ENCODE measurements at places on chromosomes 7 and 10. TPM values are rescaled to one million over a fixed set of nuclear protein-coding genes. Genes with fewer than 3 reads are reported as not detected.

DNA sequence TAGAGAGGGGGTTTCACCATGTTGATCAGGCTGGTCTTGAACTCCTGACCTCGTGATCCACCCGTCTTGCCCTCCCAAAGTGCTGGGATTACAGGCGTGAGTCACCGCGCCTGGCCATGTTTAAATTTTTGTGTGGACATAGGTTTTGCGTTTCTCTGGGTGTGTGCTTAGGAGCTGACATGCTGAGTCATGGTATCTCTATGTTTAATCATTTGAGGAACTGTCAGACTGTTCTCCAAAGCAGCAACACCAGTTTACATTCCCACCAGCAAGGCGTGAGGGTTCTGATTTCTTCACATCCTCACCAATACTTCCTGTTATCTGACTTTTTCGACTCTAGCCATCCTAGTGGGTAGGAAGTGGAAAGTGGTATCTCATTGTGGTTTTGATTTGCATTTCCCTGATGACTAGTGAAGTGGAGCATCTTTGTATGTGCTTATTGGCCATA, 153.7 kb downstream of the DNAJB6 start:
- peak; percentile 75 for DNase-seq

DNA sequence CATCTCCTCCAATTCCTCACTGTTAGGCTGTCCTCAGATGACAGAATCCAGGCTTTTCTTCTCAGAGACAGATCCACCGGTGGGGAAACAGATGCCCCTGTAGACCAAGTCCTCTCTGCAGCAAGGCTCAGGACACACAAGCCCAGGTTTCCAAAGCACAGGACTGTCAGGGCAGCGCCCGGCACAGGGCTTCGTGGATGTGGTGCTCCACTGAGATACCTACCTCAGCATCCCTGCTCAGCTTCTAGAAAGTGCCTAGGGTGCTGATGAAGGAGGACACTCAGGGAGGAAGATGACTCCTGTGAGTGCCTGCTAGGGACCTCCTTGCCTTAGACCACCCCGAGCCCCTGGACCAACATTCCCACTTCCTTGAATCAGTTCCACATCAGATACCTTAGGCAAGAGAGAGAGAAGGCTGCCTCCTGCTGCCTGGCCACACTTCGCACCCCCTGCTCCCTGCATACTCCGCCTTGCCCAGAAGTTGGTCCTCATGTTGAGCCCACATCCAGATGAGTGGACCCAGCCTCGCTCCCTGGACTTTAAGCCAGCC, 8.9 kb upstream of the RBP3 start:
- no peak for DNase-seq

The NKX2-3 gene
- not detected for total RNA-seq

The HOXA10 gene
- not detected for total RNA-seq

- DNase-seq = no peak
These were observed 333.3 kb downstream of the PRPF18 start for GRCh38 chr10:13920031-13920430.

The RSPH10B gene
- not detected for total RNA-seq

The UMAD1 gene
- 16.4 TPM for total RNA-seq

The CH25H gene
- not detected for total RNA-seq

DNA sequence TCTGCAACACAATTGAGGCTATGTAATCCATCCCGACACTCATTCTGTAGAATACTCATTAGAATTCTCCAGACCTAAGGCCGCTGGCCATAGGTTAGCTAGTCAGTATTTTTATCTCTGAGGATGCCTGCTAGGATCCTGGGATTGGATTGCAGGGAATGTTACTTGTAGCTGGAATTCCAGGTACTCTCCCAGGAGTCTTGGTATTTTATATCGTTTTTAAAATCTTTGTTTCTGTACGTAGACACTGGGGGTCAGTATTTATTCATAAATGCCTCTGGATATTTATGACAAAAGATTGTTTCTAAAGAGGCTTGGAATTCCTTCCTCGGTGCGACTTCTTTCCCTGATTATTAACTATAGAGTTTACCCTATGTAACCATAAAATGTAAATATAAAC, 40.1 kb downstream of the BPGM start:
- no peak for DNase-seq

DNA sequence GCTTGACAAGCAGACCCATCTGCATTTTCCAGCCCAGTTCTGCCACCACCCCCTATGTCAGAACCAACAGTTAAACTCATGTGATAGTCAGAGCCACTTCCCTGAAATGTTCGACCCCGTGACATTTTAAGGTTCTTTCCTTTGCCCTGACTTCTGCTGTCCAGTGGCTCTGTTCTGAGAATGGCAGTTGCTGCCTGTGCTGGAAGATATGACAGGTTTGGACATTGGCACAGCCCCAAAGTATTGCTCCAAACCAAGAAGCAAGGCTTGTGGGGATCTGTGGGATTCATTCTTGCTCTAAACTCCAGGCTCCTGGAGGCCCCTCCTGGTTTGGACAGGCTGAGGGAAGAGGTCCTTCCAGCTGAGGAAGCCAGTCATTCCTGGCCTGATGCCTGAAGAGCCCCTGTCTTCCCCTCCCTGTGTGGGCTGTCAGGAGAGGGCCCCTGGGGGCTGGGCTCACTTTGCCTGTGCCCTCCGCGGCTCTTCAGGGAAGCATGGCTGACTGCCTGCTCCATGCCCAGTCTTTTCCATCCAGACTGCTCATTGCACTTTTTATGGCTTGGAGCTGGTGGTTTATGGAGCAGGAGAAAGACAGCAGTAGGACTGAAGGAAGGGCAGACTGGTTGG, 138.0 kb downstream of the CDH23 start:
- no peak for DNase-seq

DNA sequence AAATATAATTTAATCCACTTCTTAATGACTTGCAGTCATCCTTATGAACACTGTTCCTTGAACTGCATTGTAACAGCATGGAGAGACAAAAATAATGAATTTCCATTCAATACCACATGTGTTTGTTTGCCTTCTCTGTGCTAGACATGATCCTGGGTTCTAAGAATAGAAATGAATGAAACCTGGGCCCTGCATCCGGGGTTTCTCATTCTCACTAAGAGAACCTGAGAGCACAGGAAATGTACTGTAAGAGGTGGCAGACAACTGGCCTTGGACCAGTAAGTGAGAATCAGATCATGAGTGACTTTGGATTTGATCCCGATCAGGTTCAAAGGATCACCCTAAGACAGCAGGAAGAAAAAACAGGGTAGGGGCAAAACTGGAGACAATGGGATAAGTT, 37.2 kb upstream of the CUL1 start:
- no peak for DNase-seq

GRCh38 chr10:127997937-127998336, 91.0 kb downstream of the PTPRE start:
- DNase-seq = no peak

The MINDY4 gene
- 1.3 TPM for total RNA-seq

The SEC61A2 gene
- 10.0 TPM for total RNA-seq

DNA sequence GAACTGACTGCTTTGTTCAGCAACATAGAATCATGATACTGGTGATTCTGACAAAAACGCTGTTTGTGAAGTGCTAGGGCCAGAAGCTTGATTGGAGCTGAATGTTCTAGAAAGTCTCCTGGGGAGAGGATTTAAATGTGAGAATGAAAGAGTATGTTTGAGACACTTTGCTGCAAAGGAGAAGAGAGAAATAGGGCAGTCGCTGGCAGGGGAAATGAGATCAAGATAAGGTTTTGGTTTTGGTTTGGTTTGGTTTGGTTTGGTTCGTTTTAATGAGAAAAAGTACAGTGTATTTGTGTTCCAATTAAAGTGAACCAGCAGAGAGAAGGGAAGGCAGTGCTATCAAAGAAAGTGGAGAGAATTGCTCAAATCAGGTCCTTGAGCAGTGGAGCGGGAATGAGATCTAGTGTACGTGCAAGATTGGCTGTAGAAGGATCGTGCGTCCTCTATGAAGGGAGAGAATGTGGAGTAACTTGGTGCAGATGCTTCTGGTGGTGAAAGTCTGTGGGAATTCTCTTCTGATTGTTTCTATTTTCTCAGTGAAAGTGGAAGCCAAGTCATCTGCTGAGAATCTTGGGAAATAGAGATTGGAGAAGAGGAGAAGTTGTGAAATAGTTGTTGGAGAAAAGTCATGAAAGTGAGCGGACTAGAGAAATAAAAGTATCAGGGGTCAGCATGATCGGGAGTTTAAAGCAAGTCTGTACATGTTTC, 270.5 kb downstream of the CCDC3 start:
- peak; percentile 6 for DNase-seq

GRCh38 chr10:115939101-115939854, 333.7 kb downstream of the GFRA1 start:
- DNase-seq = no peak

The SEMA3D gene
- not detected for total RNA-seq

The CLCN1 gene
- total RNA-seq = not detected

- no peak for DNase-seq
These were observed 170.2 kb upstream of the MKI67 start for GRCh38 chr10:128296253-128297007.

The PIK3AP1 gene
- total RNA-seq = 0.72 TPM

Data from activated CD4-positive, alpha-beta T cell treated with anti-CD3 and anti-CD28 coated beads, Interleukin-2, amount 10 ng/mL, durations not matched to agents 7 days and 5 days (primary cell).